Left renal pelvis (tissue), 4 donors: ENCODE measurements at places on chromosomes 13 and 19.

- DNase-seq = no peak
Observed at GRCh38 chr13:101499406-101499805, 46.9 kb downstream of the ITGBL1 start.

DNA sequence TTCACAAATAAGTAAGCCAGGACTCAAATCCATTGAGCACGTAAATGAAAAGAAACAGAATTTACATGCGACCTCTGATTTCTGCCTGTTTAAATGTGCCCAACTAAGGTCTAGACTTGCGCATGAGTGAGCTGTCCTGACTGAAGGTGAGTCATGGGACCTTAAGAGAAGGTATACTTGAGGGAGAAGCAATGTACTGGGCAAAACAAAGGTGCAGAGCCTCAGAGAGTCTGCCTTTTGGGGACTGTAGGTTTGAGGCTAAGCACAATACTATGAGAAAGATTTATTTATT lies 45.8 kb downstream of the UFM1 start:
- no peak for DNase-seq

DNA sequence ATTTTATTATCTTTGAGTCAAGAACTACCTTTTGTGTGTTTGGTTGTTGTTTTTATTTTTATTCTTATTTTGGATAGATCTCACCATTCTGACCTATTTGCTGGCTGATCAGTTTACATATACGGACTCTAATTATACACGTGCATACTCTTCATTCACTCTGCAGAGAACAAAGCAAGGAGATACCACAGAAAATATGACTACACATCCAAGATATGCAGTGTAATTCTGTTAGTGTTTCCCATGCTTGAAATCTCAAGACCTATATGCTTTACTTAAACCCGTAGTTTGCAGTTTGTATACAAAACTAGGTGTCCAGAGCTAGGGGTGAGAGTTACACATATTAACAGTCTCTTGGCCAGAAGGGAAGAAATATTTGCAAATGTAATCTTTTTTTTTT lies 205.5 kb downstream of the DCLK1 start:
- DNase-seq = no peak

DNA sequence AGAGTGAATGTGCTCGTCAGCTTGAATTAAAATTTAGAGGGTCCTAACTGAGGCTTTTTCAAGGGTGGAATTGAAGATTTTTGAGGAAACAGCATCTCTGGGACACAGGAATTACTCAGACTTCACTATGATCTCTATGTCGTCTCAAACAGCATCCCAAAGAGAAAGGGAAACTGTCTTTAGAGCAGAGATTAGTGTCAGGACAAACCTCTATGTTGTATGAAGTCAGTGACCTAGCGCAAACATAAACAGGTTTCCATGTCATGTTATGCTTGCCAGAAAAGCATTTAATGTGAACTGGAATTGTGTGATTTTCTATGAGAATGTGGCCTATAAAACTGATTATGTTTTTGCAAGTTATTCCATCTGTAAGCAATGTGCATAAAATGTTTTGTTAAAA lies 573.7 kb downstream of the GPC6 start:
- no peak for DNase-seq

DNA sequence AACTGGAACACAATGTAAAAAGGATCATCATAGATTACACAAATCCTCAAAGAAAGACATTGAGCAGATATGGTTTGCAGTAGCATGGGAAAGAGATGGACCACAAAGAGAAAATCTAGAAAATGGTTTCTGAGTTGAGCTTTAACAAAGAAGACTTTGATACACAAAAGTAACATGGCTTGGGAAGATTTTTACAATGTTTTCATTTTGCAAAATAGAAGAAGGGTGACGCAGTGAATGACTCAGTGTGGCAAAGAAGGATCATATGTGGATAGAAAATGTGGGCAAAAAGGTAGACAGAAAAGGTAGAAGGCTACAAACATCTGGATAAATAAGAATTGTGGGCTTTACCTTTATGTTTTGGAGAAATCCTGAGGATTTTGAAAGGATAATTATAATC lies 1220.5 kb downstream of the PCDH17 start:
- DNase-seq = no peak
